ENCODE measurements at places on chromosomes 7 and 10.
A peak's percentile ranks its signal among the peaks of the same experiment; 100 is the strongest.

- no peak for DNase-seq
Measured at GRCh38 chr7:99219985-99220384, 12.1 kb upstream of the KPNA7 start.

DNA sequence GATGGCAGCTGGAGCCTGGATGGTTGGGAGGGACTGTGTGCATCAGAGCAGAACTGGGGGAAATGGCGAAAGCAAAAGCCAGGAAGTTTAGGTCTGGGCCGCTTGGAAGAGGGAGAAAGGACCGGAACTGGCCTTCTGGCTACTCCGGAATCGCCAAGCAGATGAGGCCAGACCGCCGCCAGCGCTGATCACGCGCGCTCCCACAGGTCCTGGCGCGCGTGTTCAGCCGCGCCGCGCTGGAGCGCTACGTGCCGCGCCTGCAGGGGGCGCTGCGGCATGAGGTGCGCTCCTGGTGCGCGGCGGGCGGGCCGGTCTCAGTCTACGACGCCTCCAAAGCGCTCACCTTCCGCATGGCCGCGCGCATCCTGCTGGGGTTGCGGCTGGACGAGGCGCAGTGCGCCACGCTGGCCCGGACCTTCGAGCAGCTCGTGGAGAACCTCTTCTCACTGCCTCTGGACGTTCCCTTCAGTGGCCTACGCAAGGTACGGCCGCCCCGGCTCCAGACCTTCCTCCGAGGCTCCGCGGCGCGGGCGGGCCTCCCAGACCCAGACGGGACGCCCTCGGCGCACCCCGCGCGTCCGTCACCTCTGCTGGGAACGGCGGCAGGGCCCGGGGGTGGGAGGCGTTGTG lies 2.0 kb downstream of the CYP26C1 start:
- peak; percentile 54 for DNase-seq

DNA sequence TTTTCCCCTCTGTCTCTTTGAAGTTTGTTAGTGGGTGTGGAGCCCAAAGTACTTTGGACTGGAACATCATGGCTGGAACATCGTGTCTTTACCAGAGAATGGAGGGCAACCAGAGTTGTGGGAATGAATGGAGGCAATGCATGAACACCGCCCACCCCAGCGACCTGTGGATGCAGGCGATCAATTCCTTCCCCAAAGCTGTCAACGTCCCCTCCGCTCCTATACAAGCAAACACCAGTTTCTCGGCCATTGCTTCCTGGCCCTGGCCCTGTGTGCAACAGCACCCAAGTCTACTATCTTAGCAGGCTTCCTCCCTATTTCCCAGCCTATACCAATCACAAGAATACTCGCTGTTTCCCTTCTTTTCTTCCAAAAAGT lies 62.6 kb downstream of the CARD11 start:
- DNase-seq, result no peak

- no peak for DNase-seq
Measured at GRCh38 chr7:16368885-16369284, 52.5 kb downstream of the CRPPA start.

DNA sequence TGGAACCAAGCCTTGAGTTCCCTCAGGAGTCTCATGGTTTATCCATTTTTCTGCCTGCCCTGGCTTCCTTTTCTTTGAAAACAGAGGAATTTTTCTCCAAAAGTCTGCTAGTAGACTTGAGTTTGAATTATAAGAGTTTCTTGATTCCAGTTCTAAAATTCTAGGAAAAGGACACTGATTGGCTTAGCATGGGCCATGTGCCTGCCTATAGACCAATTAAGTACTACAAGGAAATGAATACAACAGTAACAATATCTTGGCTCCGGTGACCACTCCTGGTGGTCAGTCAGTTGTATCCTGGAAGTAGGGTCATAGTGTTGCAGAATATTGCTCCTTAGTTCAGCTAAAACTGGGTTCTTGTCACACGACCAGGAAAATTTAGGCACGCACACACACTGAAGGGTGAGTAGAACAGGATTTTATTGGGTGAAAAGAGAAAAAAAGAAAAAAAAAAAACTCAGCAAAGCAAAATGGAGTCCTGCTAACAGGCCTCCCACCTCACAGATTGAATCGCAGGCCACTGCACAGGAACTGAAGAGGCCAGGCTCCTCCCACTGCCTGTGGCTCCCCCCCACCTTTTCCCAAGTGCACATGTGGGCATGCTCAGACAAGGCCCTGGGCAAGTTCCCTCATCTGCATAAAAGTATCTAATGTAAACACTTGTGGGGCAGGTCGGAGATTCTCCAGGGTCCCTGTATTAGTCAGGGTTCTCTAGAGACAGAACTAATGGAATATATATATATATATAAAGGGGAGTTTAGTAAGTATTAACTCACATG lies 155.1 kb downstream of the LYZL1 start:
- DNase-seq, result no peak

GRCh38 chr10:43945908-43946307 lies 297.2 kb upstream of the ZNF32 start:
- no peak for DNase-seq

- DNase-seq, result no peak
Measured at GRCh38 chr7:27164367-27165088, 809 bp downstream of the HOXA9 start.

DNA sequence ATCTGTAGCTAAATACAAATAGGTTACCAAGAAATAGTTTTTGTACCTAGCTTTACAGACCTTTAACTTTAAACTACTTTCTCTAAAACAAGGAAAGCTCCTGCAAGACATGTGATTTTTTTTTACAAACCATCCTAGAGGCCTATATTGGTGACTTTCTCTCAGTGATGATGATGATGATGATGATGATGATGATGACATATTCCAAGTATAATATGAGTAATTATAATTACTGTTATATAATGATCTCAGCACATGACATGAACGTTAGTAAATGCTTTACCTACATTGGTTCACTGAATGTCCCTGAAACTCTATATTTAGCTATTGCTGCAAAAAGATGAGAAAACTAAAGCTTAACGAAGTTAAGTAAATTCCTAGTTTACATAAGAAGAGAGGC lies 107.9 kb upstream of the LRGUK start:
- DNase-seq, result no peak

DNA sequence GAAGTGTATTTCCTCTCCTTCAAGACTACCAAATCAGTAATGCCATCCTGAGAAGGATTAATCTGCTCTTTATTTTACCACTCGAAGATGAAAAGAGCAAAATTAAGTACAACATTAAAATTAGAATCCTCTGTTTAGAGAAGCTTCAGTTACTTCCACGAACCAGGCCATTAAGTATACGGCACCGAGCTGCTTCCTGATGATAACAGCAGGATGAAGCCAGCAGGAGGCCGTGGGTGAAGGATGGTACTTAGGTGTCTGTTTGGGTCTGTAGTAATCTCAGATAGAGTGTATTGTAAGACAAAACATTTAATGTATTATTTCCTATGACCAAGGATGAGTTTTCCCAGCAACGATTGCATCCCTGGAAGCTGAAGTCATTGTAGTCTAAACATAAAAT lies 362.8 kb downstream of the SFMBT2 start:
- DNase-seq, result no peak

Measured in suppressor macrophage treated with lipopolysaccharide for 4 hours (primary cell).